ENCODE measurements at places on chromosomes 6 and 20.

DNA sequence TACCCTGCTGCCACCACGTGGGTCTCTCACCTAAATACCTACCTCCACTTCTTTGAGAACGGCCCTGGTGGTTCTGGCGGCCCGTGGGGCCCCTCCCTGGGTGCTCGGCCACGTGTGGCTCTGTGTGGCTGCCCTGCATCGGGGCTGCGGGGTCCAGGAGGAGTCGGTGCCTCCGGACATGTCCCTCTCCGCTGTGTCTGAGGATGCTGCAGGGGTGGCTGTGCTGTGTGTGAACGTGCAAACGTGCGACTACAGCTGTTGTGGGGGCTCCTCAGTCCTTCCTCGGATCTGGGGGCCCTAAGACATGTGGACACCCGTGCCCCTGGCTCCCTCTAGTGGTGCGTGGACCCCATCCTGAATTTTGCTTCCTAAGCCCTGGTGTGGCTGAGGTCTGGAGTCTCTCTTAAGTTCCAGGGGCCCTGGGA lies 691.8 kb downstream of the QKI start:
- DNase-seq = peak; percentile 7

- no peak for DNase-seq
These were observed 19.0 kb upstream of the MLN start for GRCh38 chr6:33822575-33823395.

GRCh38 chr6:73727114-73727513 lies 31.1 kb downstream of the CD109 start:
- DNase-seq = no peak

DNA sequence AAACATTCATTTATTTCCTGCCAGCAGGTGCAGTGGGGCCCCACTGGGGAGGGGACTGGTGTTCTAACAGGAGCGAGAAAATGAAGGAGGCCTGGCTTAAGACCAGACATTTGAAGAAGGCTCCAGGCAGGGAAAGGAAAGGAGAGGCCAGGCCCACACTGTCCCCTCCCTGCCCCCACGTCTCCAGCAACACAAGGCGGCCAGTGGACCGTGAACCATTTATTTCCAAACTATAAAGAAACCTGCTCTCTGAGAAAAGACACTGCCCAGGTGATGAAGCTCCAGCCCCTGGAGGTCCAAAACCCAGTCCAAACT lies 41.4 kb upstream of the CDH22 start:
- no peak for DNase-seq

DNA sequence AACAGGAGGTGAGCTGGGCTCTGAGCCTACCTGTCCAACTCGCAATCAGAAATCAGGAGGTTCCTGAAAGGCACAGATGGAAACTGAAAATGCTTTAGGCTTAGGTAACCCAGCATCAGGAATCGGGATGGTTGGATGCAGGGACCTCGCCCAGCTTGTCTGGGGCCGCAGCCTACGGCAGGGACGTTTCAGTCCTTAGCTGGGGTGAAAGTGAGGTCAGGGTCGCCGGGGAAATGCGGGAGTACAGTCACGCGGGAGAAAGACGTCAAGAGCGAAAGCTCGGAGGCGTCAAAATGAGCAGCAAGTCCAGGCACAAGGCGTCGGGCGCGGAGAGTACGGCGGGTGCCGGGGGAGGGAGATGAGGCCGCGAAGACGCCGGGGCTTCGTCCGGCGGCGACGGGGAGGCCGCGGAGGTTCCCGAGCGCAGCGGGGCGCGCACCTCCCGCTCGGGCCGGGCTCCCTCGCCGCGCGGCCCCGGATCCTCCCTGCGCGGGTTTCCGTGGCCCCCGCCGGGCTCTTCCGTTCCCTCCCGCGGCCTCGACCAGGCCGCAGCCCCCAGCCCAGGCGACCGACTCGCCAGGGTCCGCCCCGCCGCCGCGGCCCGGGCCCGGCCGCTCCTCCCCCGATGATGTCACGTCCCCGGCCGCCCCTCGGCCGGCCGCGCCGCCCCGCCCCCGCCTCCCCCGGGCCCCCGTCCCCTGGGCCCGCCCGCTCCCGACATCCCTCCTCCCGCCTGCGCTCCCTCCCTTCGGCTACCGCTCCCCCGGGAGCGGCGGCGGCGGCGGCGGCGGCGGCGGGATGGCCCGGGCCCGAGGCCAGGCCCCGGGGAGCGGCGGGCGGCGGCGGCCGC lies at the start of gene EBF4:
Gene EBF4 (plus strand): TSS at position 745 of the 850 bp plus-strand sequence. CDS start 866 bp downstream, outside the sequence.
- no peak for DNase-seq

- no peak for DNase-seq
These were observed 636 bp downstream of the ELOVL2 start for GRCh38 chr6:11043378-11043960.

DNA sequence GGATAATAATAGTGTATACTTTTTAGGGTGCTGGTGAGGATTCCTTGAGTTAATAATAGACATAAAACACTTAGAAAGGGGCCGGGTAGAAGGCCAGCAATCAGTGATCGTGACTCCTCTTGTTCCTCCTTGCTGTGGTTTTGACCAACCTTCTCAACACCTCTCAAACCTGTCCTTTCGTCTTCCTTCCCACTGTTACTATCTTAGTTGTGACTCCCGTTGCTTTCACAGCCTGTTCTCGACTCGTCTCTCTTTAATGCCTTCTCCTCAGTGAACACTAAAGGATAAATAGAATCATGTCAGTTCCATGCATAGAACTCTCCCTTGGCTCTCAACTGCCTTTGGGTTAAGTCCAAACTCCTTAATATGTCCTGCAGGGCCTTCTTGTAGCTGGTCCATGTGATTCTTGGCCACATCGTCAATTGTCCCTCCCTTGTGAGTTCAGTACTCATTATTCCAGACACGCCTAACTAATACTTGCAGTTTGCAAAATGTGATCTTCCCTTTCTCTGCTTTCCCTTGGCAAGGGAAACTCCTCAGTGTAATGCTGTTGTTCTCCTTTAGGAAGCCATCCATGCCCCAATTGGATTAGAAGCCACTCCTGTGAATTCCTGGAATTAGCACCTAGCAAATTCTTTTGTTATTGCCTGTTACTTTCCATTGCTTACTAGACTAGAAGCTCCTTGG lies 164.9 kb downstream of the UTRN start:
- no peak for DNase-seq

DNA sequence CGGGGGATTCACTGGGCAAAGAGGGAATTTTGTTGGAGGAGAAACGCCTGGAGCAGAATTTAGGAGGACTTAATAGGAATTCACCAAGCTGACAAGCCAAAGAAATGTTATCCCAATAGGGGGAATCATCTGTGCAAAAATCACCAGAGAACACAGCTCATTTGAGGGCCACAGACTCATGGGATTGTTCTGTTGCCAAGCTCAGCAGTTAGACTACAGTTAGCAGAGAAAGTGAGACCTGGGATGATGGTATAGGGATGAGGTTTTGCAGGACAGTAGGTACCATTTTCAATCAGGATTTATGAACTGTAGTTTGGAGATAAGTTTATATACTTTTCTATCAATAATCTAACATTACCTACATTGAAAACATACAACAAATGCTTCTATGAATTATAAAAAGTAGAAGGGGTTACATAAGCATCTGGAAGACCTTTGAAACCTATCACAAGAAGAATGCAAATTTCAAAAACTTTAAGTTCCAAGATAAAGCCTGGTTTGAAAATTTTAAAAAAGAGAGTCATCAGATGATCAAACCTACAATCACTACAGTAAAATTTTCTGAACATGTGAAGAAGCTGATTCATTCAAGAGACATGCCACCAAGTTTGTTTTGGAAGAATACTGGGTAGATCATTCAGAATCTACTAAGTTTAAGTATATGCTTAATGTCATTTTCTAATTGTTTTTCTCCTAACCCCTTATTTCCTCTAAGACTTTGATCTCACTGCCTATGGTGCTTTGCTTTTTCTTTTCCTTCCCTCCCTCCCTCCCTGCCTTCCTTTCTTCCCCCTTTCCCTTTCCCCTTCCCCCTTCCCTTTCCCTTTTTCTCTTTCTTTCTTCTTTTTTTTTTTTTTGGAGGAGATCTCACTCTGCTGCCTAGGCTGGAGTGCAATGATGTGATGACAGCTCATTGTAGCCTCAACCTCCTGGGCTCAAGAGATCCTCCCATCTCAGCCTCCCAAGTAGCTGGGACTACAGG lies 81.5 kb downstream of the KIF13A start:
- DNase-seq = no peak

DNA sequence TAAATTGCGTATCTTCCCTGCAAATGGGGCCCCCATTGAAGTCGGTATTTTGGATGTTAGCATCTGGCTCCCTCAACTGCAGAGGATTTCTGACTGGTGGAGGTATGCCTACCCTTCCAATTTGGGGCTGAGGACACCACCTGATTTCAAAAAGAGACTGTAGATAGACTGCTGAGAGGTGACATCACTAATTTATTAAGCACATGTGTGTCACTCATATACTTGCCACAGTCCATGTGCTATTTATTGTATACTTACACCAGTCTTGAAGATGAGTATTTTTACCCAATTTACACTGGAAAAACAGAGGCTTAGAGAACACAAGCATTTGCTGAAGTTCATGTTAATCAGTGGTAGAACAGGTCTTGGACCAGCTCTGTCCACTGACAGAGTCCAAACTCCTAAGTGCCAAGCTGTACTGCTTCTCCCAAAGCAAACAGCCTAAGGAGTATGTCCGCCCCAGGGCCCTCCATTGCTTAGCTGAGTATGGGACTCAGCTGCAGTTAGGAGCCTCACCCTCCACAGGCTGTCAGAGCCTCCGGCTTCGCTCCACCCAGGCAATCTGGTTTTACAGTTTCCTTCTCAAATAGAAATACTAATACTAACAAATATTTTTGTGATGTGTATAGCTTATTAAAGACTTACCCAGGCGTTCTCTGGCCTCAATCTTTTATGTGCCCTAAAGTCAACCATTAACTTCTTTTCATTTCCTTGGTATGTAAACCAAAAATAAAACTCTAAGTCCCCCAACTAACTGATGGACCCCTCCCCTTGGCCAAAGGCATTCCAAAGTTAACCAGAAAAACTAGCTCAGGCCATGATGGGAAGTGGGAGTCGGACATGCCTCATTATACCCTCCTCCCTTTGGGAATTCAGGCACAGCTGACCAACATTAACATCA lies 17.5 kb downstream of the RIN2 start:
- no peak for DNase-seq

DNA sequence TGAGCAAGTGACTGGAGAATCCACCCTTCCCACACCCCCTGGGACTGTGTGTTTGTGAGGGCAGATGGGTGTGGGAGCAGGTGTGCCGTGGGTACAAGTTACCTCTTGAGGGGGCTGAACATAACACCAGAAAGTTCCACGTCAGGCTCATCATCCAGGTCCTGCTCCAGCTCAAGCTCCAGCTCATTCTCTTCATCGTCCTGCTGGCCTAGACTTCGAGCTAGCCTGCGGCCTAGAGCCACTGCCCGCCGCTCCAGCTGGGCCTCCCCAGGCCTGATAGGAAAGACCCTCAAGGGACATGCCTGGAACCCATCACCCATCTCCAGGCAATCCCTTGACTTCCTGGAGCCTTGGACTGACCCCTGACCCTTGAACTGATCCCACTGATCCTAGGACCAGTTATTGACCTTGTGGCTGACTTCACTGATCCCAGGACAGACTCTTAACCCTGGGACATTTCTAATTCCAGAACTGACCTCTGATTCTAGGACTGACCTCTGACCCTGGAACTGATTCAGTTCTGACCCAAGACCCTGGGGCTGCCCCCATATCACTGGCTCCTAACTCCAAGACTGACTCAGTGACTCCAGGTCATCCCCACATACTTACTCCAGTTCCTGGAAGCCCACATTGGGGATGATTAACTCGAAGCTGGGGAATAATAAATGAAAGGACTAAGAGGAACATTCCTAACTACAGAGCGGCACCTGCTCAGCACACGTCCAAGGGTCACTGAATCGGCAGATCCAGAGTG lies 11.8 kb upstream of the SPAG4 start:
- no peak for DNase-seq

DNA sequence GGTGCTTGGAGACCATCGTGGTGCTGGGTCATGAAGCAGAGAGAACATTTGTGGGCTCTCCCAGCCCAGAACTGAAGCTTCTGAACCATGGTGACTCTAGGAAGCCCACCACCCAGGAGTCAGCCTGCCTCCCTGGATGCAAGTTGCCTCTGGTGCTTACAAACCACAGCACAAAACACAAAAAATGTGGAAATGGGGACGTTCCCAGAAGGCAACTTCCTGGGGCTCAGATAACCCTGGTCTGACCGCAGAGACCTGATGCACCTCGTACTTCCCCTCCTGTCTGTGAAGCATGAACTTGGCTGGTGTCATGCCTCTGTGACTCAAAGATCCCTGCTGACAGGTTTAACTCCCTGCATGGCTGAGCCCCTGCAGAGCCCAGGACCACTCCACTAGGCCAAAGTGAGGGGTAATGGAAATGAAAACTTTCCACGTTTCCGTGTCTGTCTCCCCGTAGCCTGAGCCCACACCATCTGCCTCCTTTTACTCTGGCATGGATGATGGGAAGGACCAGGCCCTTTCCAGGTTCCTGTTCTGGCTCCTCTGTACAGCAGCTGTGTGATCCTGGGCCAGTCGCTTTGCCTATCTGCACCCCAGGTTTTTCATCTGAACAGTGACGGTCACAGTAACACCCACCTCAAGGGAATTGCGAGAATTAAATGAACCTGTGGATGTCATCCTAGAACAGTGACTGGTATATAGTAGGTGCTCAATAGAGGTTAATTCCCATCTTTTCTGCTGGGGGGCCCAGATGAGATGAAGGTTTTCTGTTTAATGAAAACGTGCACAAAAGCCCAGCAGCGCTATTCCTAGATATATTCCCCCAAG lies 57.7 kb downstream of the PPP1R16B start:
- DNase-seq = peak; percentile 36

GRCh38 chr6:76840041-76840745 lies 623.1 kb downstream of the HTR1B start:
- DNase-seq = no peak

GRCh38 chr6:6683969-6684833 lies 95.7 kb downstream of the LY86 start:
- peak; percentile 66 for DNase-seq

DNA sequence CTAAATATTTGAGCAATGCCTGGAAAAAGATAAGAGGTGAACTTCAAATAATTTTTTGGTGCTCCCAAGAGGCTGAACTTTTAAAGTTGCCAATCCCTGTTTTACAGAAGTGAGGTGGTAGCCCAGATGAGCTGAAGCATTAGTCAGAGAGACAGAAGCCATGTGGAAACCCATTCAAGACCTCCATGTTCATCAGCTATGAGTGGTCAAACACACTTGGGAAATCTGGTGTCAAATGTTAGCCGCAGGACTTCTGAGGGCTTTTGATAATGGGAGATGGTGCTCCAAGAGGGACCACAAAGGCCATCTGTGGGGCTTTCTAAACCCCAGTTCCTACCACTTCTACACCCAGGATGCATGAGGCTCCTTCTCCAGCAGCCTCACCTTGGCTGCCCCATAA lies 77.5 kb upstream of the MRPS10 start:
- no peak for DNase-seq

GRCh38 chr6:166400181-166400580 lies 17.4 kb upstream of the MPC1 start:
- no peak for DNase-seq

- DNase-seq = no peak
These were observed 155.8 kb downstream of the TRDN start for GRCh38 chr6:123480986-123481385.

DNA sequence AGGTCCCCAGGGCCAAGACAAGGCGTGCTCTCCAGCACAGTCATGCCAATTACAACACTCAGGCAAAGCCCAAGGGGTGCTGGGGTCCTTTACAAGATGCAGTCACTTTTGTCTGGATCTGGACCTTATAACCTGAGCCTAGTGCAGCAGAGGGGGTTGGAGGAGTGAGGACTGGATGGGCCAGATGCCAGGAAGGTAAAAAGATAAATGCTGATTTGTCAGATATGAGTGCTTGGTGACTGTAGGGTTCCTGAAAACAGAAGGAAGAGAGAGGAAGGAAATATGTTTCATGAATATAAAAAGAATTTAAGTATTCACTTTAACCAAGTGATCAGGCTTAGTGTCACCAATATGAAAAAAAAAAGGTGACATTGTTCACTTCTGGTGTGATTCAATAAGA lies 43.4 kb upstream of the TFAP2A start:
- DNase-seq = no peak

- no peak for DNase-seq
These were observed 192.2 kb upstream of the DTNBP1 start for GRCh38 chr6:15854826-15855710.

All from GM18507 (cell line).